ENCODE measurements at places on chromosomes 16 and 17.

GRCh38 chr16:69725480-69726312 is 664 bp downstream of the NQO1 start:
- no peak for DNase-seq

GRCh38 chr16:62549875-62550274 is 513.6 kb upstream of the CDH8 start:
- no peak for DNase-seq

DNA sequence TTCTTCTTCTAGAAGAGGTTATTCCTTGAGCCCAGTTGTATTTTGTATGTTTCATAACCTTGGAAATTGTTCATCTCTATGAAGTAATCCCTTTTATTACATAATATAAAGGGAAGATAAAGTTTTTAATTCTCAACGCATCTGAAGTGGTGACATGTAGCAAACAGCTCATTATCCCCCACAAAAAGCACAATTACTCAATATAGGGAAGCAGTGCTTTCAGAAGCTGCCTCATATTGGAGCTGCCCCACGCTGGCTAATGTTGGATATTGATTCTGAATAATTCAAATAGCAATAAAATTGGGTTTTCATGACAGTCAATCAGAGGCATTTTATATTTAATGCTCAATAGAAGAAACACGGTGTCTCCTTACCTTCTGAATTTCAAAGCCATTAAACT is 604.3 kb upstream of the RBFOX1 start:
- no peak for DNase-seq

GRCh38 chr16:70800311-70800710 is 647 bp downstream of the VAC14 start:
- DNase-seq = no peak

DNA sequence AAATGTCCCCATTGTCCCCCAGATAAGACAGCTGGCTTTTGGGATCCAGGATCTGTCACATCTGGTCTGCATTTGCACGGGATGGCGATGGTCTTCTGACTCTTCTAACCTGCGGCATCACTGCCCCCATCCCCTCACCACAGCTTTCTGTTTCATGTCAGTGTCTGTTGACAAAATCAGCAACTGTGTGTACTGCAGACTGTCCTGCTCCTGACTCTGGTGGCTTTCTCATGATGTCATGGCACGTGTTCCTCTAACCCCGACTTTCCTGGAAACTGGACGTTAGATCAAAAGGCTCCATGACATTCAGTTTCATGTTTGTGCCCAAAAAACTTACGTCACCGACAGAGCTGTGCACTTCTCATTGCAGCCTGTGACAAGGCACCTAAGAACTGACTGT is 30.1 kb upstream of the CPNE2 start:
- DNase-seq = no peak

DNA sequence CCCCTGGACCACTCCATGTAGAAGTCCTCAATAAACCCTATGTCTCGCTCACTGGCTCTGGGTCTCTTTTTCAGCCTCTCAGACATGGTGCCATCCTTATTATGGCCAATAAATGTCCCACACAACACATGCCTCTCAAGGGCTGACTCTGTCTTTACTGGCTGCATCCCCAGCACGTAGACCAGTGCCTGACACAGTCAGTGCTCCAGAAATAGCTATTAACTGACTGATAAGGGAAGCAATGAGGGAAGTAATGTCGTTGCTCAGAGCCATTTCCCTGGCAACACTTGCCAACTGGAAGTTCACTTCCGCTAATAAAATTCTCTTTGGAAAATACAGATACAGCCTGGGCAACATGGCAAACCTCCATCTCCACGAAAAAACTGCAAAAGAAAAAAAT is 19.1 kb upstream of the APOH start:
- no peak for DNase-seq

DNA sequence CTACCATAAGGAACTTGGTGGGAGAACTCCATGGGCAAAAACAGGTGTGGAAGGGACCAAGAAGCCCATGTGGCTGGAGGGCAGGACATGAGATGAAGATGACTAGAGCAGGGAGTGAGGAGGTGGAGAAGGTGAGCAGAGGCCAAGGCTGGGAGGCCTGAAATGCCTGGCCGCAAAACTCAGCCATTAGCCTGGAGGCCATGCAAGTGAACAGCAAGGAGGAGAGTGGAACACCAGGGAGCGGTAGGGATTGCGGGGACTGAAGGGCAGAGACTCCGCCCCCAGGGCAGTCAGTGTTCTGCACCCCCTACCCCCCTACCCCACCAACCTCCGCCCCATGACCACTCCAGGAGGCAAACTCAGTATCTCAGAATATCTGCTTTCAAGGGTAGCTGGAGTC is 17.0 kb downstream of the BCL7C start:
- DNase-seq = no peak

GRCh38 chr17:45307290-45308015 is 9.4 kb downstream of the MAP3K14 start:
- DNase-seq = no peak

GRCh38 chr16:16120382-16121184 is 102.7 kb downstream of the ABCC6 start:
- no peak for DNase-seq

DNA sequence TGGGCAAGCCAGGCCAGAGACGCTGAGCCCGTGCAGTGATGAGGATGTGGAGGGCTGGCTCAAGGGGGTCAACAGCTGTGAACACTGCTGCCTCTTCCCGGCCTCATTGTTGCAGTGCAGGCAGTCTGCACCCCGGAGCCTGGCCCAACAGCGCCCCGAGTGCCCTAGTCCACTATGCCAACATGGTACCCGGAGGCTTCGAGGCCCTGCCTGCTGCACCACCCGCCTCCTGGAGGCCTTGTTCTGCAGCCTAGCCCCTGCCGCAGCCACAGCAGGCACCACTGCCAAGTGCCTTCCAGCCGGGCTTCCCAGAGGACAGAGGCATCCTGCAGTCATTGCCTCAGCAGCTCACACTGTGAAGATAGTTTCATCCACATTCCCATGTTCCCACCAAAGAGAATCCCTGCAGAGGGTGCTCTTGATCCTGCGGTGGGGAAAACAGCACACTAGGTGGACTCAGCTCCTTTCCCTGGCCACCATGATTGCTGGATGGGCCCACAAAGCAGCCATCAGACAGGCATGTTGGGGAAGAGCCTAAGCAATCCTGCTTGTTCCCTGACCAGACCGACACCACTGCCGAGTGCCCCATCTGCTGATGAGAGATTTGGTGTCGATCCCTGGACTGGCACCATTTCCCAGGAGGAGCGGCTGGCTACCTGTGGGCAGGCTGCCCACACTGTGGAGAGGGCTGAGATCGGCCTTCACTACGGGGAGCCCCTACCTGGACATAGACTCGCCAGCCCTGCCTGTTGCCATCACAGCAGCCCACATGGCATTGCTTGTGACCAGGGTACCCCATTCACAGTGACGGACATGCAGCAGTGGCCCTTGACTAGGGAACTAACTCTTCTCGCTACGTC is 44.9 kb downstream of the USP22 start:
- no peak for DNase-seq

DNA sequence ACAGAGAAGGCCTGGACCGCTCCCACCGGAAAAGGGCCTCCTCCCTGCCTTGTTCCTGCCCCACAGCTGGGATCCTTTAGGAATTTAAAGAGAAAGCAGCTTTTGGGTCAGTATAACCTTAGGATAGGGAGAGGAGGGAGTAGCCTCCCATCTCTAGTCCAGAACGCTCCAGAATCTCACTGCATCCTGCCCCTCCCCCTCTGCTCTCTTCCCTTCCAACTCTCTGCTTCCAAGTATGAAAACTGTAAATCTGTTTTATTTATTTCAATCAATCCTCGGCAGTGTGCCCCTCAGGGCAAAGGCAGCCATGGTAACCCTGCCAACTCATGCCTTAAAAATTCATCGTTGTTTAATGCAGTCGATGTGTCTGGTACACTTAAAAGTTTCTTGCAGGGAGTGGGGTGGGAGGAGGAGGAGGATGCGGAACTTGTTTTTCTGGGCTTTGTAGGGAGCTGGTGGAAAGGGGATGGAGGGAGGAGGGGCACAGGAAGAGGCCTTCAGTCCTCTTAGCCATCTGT is 21.2 kb upstream of the MTSS2 start:
- DNase-seq = peak; percentile 58

DNA sequence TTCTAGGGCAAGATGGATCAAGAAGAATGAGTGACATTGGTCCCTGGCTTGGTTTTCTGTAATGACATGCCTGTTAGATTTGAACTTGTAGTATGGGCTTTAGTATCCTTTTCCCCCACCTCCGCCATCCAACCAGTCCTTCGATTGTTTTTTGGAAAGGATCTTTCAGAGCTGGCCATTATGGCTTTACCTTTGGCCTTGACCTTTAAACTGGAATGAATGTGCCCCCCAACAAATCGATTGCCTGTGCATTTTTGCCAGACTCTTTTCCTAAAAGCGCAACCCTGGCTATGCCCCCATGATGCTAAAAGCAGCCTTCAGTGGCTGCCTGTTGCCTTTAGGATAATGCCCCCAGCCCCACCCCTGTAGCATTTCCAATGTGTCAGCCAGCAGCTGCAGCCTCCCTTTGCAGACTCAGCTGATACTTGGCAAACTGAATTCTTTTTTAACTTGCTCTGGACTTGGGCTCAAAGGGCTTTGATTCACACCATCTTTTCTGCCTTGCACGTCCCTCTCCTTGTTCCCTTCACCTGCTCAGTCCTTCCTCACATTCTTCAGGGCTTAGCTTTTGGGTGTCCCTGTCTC is 4.0 kb downstream of the GPRC5C start:
- DNase-seq = no peak

GRCh38 chr16:11402051-11402744 is 56.9 kb downstream of the RMI2 start:
- DNase-seq = no peak

- DNase-seq = no peak
Measured at GRCh38 chr17:76567634-76568432, 17.8 kb downstream of the ST6GALNAC2 start.

DNA sequence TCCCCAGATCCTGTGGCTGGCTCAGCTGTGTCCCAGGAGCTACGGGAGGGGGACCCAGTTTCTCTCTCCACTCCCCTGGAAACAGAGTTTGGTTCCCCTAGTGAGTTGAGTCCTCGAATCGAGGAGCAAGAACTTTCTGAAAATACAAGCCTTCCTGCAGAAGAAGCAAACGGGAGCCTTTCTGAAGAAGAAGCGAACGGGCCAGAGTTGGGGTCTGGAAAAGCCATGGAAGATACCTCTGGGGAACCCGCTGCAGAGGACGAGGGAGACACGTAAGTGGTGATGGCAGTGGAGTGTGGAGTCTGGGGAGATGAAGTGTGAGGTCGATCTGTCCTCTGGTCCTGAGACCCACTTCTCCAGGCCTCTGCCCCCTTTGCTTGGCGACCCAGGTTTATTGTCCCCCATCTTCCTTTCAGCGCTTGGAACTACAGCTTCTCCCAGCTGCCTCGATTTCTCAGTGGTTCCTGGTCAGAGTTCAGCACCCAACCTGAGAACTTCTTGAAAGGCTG is 585 bp downstream of the WRAP53 start:
- DNase-seq = no peak

GRCh38 chr16:8880839-8881510 is 1.2 kb upstream of the LITAFD start:
- DNase-seq = no peak
